Fibroblast of villous mesenchyme (primary cell): ENCODE measurements at places on chromosomes 6 and 20. TPM values are rescaled to one million over a fixed set of nuclear protein-coding genes. Genes with fewer than 3 reads are reported as not detected.
A peak's percentile ranks its signal among the peaks of the same experiment; 100 is the strongest.

DNA sequence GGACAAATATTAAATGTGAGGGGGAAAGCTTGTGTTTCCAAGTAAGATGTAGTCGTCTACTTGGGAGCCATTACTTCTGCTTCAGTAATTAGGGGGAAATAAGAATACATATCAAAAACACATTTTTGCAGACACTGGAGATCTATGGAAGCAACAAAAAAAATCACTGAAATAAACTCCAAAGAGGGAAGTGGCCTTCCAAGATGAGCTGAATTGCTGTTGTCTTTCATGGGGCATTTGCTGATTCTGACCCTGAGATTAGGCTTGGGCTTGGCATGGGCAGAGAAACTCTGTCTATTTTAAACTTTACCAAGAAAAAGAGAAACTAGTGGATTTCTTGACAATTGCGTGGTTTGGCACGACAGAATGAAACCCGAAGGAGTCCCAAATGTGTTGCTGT lies 120.1 kb downstream of the MAP3K5 start:
- no peak for DNase-seq

Gene OR12D2
- not detected in 2 replicates for total RNA-seq

DNA sequence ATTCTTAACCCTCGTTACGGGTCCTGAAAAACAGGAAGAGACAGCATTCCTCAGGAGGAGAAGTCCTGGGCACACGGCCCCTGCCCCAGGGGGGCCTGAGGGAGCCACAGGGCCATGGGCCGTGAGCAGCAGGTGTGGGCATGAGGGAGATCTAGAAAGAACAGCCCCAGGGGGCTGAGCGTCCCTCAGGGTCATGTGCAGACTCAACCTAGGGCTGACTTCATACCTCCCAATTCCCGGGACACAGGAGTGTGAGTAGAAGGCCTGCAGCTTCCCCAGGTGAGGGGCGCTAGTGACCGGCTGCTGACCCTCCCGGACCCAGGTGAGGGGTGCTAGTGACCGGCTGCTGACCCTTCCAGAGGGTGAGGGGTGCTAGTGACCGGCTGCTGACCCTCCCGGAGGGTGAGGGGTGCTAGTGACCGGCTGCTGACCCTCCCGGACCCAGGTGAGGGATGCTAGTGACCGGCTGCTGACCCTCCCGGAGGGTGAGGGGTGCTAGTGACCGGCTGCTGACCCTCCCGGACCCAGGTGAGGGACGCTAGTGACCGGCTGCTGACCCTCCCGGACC lies 35.1 kb downstream of the FRMD1 start:
- DNase-seq = no peak

- no peak for DNase-seq
Measured at GRCh38 chr6:157607317-157608109, 215.5 kb upstream of the SNX9 start.

DNA sequence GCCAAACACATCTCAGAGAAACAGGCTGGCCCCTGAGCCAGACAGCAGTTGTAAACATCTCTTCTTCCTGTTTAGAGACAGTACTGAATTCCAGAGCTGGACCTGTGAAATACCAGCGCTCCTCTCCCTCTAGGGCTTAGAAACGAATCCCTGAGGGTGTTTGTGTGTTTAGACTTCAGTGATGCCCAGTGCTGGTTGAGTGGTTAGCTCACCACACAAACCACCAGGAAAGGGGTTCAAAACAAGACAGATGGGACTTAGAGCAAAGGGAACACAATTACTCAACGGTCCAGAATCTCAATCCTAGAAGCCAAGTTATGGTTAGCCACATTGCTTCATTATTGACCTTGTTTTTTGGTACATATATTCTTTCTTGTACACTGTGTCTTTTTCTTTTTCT lies 108.7 kb upstream of the TMEM170B start:
- peak; percentile 95 for DNase-seq

Gene CDC5L
- 17.7 and 24.2 TPM in 2 replicates for total RNA-seq
